ENCODE measurements at places on chromosomes 7 and 10. TPM values are rescaled to one million over a fixed set of nuclear protein-coding genes. Genes with fewer than 3 reads are reported as not detected.

AKR1D1 gene
- not detected for total RNA-seq

PARD3 gene
- total RNA-seq: 76.4 TPM

GPR158 gene
- 14.3 TPM for total RNA-seq

SFXN3 gene
- total RNA-seq: 37.4 TPM

AFAP1L2 gene
- 18.7 TPM for total RNA-seq

CNTNAP2 gene
- total RNA-seq: 228 TPM

SFMBT2 gene
- total RNA-seq: 33.7 TPM

SCIN gene
- 9.9 TPM for total RNA-seq

PRKG1 gene
- total RNA-seq: 29.5 TPM

ANXA7 gene
- 33.9 TPM for total RNA-seq

CXCL12 gene
- total RNA-seq: 13.1 TPM

CCDC146 gene
- total RNA-seq: 19.1 TPM

UCN3 gene
- total RNA-seq: not detected

ZNF487 gene
- total RNA-seq: 24.2 TPM

AGAP6 gene
- 4.8 TPM for total RNA-seq

MICALL2 gene
- total RNA-seq: 8.1 TPM

CYP3A7 gene
- not detected for total RNA-seq

RPP30 gene
- total RNA-seq: 58.6 TPM

LOXL4 gene
- total RNA-seq: 0.46 TPM

TMEM184A gene
- total RNA-seq: under 0.01 TPM

TMEM72 gene
- 0.69 TPM for total RNA-seq

PKD2L1 gene
- 0.46 TPM for total RNA-seq

GPR146 gene
- total RNA-seq: 3.2 TPM

EPHA1 gene
- total RNA-seq: 7.8 TPM

CRCP gene
- total RNA-seq: 48.9 TPM

NUTM2D gene
- 7.8 TPM for total RNA-seq

SPDYE16 gene
- total RNA-seq: 0.23 TPM

TRIL gene
- 33.9 TPM for total RNA-seq

BMS1 gene
- 14.3 TPM for total RNA-seq

Data from diencephalon (tissue), 1 donor.